ENCODE measurements at places on chromosomes 2 and 18. TPM values are rescaled to one million over a fixed set of nuclear protein-coding genes. Genes with fewer than 3 reads are reported as not detected.

Gene CFAP221
- total RNA-seq = 0.74 TPM

Gene ABCB11
- 0.09 TPM for total RNA-seq

Gene NPPC
- total RNA-seq = not detected

Gene RTP5
- total RNA-seq = not detected

Gene ERICH2
- total RNA-seq = 0.43 TPM

Gene MXD1
- 3.9 TPM for total RNA-seq

Gene RIT2
- total RNA-seq = not detected

Gene NRP2
- 32.0 TPM for total RNA-seq

Gene SCYGR4
- not detected for total RNA-seq

Gene RAD51AP2
- total RNA-seq = 1.2 TPM

DNA sequence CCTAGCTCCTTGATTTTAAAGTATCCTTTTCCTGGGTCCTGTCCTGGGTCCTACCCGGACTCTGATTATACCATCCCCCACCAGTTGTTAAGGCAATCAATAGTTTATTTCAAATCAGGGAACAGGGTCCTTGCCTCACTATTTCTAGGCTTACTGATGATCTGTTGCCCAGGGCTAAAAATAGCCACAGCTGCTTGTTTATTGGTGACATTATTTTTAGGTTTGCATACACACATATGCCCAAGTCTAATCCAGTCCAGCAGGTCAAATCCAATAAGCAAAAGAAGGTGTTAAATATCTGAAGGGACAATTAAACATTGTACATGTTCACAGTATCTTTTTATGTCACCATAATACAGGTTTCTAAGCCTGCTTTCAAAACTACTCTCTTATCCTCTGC is 66.0 kb downstream of the RAB10 start:
- peaks cover 6% of the 10 kb centered on the region for H3K4me1 ChIP-seq
- H3K36me3 ChIP-seq = peaks cover 17% of the 10 kb centered on the region

- H3K27ac ChIP-seq = no peak overlapping the region
- H3K4me3 ChIP-seq = no peak overlapping the region
- H3K4me1 ChIP-seq = peaks cover 14% of the 10 kb centered on the region
- no peak for DNase-seq
- no peaks in the 10 kb centered on the region for H3K36me3 ChIP-seq
Measured at GRCh38 chr2:191316246-191316994, 71.2 kb downstream of the MYO1B start.

- DNase-seq = no peak
- H3K36me3 ChIP-seq = no peaks in the 10 kb centered on the region
- H3K27ac ChIP-seq = no peak overlapping the region
- peaks cover 30% of the 10 kb centered on the region for H3K27me3 ChIP-seq
Measured at GRCh38 chr2:217800433-217801114, 202.2 kb downstream of the TNS1 start.

DNA sequence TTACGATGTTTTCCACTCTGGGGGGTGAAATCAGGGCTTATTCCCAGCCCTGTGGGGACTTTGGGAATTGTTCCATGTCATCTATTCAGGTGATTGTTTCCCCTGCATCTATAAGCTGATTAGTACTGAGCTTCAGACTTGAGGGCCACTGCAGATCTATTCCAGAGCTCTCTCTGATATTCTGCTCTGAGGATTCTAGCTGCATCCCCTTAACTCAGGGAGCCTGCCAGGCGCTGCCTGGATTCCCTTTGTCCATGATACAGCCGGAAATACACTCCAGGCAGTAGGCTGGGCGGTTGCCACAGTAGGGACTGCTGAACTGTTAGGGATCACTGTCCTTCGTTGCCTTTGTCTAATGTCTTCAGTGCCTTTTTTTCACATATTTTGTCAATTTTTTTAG is 31.3 kb downstream of the PTRHD1 start:
- no peaks in the 10 kb centered on the region for H3K27me3 ChIP-seq
- no peak overlapping the region for H3K27ac ChIP-seq
- peaks cover 11% of the 10 kb centered on the region for H3K4me1 ChIP-seq
- no peak overlapping the region for H3K4me3 ChIP-seq
- no peaks in the 10 kb centered on the region for H3K36me3 ChIP-seq
- peak; percentile 56 for DNase-seq

DNA sequence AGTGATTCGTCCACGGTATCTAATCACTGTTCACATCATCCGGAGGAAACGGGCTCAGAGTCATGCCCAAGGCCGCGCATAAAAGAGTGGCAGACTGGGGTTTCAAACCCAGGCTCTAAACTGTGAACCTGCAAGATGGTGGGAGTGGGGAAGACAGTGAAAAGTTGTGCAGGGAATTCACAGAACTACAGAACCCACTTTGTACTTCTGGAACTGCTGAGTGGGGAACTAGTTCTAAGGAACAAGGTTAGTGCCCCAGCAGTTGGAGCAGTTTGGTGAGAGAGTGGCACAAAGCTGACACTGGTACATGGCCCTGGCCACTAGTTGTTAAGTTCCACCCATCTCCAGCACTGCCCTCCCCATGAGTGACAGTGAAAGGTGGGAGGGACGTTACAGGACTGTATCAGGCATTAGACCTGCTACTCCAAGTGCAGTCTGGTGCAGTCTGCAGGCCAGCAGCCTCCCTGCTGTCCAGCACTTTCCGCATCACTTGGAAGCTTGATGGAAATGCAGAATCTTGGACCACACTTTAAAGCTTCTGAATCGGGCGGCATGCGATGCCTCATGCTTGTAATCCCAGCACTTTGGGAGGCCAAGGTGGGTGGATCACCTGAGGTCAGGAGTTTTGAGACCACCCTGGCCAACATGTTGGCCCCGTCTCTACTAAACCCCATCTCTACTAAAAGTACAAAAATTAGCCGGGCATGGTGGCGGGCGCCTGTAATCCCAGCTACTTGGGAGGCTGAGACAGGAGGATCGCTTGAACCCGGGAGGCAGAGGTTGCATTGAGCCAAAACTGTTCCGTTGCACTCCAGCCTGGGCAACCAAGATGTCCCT is 47.3 kb downstream of the C2orf42 start:
- no peaks in the 10 kb centered on the region for H3K36me3 ChIP-seq
- peak; percentile 24 for DNase-seq
- H3K4me3 ChIP-seq = peak overlapping the region; percentile 46
- no peaks in the 10 kb centered on the region for H3K27me3 ChIP-seq

DNA sequence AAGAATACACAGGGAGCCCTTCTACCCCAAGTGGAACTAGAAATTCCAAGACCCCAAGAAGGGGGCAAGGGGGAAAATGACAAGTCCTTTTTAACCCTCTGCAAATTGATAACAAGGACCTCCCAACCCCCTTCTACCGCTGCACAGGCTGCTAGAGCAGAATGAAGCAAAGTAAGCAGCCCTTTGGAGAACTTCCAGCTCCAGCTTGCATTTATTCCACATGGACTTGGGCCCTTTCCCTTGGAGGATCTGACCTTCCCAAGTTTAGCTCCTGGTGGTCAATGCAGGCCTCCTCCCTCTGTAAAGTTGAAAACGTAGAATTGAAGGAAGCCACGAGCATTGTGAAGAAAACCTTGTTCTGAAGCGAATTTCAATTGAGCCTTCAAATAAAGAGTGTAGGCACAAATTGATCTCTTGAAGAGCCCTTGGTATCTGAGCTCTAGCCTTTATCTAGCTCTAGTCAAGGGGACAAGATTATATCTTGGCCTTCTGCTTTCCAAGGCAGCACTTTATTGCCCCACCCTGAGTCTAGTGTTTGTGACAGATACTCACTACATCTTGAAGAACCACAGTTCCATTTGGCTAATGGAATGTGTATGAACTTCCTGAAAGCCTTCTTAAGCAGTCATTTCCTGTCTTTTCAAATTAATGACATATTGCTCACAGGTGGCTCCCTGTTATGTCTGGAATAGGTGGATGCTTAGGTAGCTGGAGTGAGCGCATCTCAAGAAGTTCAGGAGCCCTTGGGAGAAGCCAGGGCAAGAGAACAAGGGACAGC is 37.2 kb downstream of the SLC14A2 start:
- H3K4me3 ChIP-seq = no peak overlapping the region
- no peak for DNase-seq
- no peaks in the 10 kb centered on the region for H3K36me3 ChIP-seq
- peaks cover 17% of the 10 kb centered on the region for H3K4me1 ChIP-seq

GRCh38 chr2:25446122-25446521 is 104.4 kb upstream of the DNMT3A start:
- no peaks in the 10 kb centered on the region for H3K4me1 ChIP-seq
- no peak overlapping the region for H3K27ac ChIP-seq
- no peaks in the 10 kb centered on the region for H3K27me3 ChIP-seq
- no peak overlapping the region for H3K4me3 ChIP-seq
- no peaks in the 10 kb centered on the region for H3K36me3 ChIP-seq

DNA sequence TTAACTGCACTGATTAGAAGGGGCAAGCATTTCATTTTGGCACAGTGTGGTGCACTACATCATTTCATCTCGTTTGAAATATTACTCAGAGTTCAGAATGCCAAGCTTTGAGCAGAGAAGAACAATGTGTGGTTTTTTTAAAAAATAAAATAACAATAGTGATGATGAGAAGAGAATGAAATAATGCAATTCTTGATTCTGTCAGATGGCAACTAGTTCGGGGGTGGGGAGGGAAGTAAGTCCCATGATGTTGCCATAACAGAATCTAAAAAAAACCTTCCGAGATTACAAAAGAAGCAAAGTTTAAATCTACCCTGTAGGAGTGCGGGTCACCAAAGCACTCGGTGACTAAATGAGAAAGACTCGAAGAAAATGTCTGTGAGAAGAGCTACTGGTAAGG is 490.4 kb downstream of the NR4A2 start:
- no peak overlapping the region for H3K27ac ChIP-seq
- no peaks in the 10 kb centered on the region for H3K36me3 ChIP-seq
- no peaks in the 10 kb centered on the region for H3K27me3 ChIP-seq
- DNase-seq = no peak
- H3K4me3 ChIP-seq = no peak overlapping the region
- H3K4me1 ChIP-seq = peaks cover 14% of the 10 kb centered on the region

DNA sequence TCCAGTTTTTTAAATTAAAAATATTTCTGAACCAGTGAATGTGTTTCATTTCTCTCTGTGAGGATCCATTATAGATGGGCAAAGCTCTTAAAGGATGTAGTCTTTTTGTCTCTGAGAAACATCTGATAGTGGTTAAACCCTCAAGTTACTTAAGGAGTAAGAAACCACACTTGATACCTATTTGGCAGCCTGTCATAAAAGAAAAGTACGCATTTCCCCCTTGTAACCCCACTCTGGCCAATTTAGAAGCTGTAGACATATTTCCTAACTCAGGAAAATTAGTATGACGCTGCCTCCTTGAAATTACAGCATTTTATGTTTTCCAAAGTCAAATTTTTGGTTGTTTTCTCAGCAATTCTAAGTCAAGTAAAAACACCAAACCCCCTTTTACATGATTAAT is 2.0 kb downstream of the STAT4 start:
- no peak overlapping the region for H3K27ac ChIP-seq
- H3K36me3 ChIP-seq = no peaks in the 10 kb centered on the region
- no peak overlapping the region for H3K4me3 ChIP-seq
- H3K27me3 ChIP-seq = peaks cover 45% of the 10 kb centered on the region
- no peaks in the 10 kb centered on the region for H3K4me1 ChIP-seq
- DNase-seq = no peak

DNA sequence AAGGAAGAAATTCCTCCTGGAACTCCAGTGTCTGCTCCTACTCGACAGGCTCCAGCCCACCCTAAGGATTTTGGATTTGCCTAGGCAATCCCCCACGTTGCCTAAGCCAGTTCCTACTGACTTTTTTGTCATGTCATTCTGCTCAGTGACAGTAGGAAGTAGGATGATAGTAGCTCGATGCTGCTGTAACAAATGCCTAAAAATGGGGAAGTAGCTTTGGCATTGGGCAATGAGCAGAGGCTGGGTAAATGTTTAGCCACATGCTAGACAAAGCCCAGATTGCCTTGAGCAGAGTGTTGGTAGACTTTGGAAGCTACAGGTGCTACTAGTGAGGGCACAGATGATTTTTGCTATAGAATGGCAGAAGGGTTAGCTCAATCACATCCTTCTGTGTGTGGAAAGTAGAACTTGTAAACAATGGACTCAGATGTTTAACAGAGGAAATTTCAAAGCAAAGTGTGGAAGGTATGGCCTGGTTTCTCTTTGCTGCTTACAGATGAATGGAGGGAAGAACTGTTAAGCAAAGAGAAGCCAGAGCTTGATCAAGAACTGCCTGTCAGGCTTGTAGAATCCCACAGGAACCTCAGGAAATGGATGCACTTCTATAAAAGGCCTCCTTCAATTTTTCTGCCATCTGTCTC is 154.8 kb downstream of the RNF144A start:
- no peaks in the 10 kb centered on the region for H3K4me1 ChIP-seq
- H3K36me3 ChIP-seq = no peaks in the 10 kb centered on the region
- no peak overlapping the region for H3K4me3 ChIP-seq
- DNase-seq = no peak
- H3K27ac ChIP-seq = no peak overlapping the region

- DNase-seq = peak; percentile 46
- peak overlapping the region; percentile 74 for H3K4me3 ChIP-seq
- no peaks in the 10 kb centered on the region for H3K36me3 ChIP-seq
- H3K4me1 ChIP-seq = peaks cover 32% of the 10 kb centered on the region
- H3K27ac ChIP-seq = no peak overlapping the region
- H3K27me3 ChIP-seq = peaks cover 7% of the 10 kb centered on the region
Measured at GRCh38 chr2:96815326-96816126, 542 bp upstream of the CNNM3 start.

- peak overlapping the region; percentile 51 for H3K4me3 ChIP-seq
- no peaks in the 10 kb centered on the region for H3K36me3 ChIP-seq
- peaks cover 9% of the 10 kb centered on the region for H3K4me1 ChIP-seq
- peak; percentile 87 for DNase-seq
- H3K27ac ChIP-seq = no peak overlapping the region
- H3K27me3 ChIP-seq = peaks cover 70% of the 10 kb centered on the region
Measured at GRCh38 chr2:71277536-71278103, 50.7 kb upstream of the PAIP2B start.

GRCh38 chr18:55886886-55887285 is 298.9 kb upstream of the TCF4 start:
- no peak for DNase-seq
- H3K4me3 ChIP-seq = no peak overlapping the region
- H3K36me3 ChIP-seq = no peaks in the 10 kb centered on the region
- H3K4me1 ChIP-seq = no peaks in the 10 kb centered on the region
- H3K27ac ChIP-seq = no peak overlapping the region

DNA sequence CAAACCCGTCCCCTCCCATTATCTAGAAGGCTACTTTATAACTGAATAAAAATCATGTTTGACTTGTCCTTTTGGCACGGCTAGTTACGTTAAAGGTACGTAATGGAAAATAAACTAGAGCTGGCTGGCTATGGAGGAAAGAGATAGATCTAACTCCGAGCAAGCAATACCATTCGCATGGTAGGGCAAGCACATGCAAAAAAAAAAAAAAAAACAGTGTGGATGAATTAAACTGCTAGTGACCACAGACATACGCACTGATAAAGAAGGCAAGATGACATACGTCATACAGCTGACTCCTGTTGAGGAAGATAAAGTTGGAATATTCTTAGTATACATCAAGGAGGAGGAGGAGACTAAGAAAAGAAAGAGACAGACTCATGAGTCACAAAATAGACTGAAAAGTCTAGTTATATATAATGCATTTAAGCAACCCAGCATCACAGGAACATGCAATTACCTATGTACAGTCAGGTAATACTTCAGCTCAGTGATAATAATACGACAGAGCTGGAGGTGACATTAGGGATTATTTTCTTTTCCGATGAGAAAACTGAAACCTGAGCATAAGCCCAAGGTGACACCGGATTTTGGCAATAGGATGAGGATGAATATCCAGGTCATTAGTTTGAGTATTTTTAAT is 37.9 kb upstream of the NARS1 start:
- peaks cover 1% of the 10 kb centered on the region for H3K4me1 ChIP-seq
- no peaks in the 10 kb centered on the region for H3K36me3 ChIP-seq
- no peak overlapping the region for H3K27ac ChIP-seq
- H3K27me3 ChIP-seq = no peaks in the 10 kb centered on the region

All from neural progenitor cell (in vitro differentiated cells).